ENCODE measurements at places on chromosomes 12 and 14.

DNA sequence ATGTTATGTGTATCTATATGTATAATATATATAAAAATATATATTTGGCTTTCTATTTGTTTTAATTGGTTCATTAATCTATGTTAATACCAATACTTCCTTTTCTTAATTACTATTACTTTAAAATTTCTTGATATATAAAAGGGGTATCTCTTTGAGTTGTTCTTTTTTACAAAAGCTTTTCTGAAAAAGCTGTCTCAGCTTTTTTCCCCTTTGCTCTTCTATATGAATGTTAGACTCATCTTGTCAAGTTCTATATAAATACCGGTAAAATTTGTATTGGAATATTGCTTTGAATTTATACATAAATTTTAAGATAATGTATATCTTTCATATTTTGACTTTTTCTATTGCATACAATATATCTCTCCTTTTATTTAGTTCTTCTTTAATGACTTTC is 139.8 kb upstream of the FOXG1 start:
- DNase-seq, result no peak

DNA sequence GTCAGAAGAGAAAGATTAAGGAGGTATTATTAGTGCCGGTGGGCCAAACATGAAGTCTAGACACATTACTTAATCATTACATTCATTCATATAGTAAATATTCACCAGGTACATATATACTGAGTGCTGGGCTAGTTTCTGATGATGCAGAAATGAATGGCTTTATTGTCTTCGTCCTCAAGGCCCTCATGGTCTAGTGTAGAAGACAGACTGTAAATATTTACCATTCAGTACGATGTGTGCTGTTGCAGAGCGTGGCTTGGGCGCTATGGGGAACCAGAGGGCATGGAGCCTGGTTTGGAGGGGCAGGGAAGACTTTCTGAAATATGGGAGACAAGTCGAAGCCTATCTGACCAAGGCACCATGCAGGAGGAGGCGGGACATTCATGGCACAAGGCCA is 37.0 kb upstream of the TCL1B start:
- no peak for DNase-seq

DNA sequence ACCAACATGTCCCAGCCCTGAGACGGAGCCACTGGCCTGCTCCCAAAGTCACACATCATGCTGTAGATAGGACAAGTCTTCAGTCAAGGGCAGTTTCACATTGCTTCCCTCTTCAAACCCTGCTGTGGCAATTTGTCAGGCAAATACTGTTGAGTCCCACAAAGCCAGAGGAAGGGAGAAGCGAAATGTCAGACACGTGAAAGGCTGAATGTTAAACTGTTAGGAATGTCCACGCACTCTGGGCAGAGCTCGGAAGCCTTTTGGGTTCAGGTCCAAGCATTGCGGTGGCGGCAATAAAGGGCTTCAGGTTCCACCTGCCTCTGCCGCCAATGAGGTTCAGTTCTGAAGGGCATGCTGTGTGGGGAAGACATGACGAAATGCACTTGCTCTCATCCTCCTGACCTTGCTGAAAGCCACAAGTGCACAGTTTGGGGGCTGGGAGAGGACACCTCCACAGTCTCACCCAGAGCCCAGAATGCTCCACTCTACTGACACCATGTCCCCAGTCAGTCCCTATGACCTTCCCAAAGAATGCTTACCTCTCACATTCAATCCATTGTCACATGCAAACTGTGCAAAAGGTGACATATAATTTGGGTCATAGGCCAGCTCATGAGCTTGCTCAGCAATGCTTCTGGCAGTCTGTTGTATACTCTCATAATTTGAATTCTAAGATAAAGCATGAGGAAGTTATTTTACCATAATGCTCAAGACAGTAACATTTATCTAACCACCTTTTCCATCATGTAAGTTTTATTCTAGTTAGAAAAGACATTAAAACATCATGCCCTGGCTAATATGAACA is 35.7 kb downstream of the RAD9B start:
- DNase-seq, result peak; percentile 93

GRCh38 chr14:76615331-76615730 is 145.9 kb upstream of the VASH1 start:
- no peak for DNase-seq

DNA sequence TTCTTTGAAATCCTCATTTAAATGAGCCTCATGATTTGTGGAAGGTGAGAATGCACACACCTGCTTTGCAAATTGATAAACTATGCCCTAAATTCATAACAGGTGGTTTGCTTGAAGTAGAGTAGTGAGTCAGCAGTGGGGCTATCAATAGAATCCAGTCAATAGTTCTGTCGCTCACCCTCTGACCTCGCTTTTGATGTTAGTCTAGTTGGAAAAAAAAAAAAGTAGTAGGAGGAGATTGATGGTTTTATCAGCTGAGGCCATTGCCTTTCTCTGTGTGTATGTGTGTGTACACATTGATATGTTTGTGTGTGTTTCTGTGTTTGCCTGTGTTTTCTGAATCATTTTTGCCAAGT is 267.3 kb downstream of the SNAPC1 start:
- no peak for DNase-seq

- DNase-seq, result no peak
Measured at GRCh38 chr12:122374707-122375106, 47.8 kb downstream of the CLIP1 start.

- DNase-seq, result no peak
Measured at GRCh38 chr14:47150267-47150666, 498.7 kb upstream of the RPL10L start.

- no peak for DNase-seq
Measured at GRCh38 chr14:92563359-92563758, 49.8 kb downstream of the RIN3 start.

- DNase-seq, result peak; percentile 24
Measured at GRCh38 chr12:50275556-50275955, 7.8 kb downstream of the LIMA1 start.

- DNase-seq, result no peak
Measured at GRCh38 chr12:55957106-55957859, 8.6 kb downstream of the PMEL start.

DNA sequence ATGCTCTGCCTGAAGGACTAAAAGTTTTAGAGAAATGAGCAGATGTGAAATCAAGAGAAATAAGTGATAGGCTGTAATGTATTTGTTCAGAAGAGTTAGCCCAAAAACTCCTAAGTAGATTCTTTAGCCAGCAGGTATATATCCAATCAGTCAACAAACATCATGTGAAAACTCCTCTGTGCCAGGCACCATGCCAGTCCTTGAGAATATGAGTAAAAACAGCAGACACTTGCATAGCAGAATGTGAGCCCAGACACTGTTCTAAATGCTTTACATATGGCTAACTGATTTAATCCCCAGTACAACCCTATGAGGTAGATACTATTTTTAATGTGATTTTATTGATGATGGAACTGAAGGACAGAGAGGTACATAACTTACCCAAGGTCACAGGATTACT is 329.8 kb downstream of the PAWR start:
- no peak for DNase-seq

DNA sequence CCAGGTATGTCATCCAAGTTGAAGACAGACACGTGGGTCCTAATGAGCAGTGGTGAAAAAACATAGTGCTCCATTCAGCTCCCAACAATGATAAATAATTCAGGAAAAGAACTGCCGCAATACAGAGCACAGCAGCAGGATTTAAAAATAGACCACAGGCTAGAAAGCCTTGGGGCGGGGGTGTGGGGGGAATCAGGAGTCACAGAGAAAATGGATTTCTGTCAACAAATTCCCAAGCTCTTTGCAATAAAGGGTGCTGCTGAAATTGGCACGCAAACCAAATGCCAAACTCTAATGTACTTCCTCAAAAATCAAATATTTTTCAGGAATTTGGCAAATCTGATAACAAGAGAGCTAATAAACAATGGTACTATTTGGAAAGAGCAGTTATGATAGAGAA is 58.6 kb downstream of the R3HDM2 start:
- no peak for DNase-seq

GRCh38 chr12:67921286-67921685 is 68.0 kb upstream of the IFNG-AS1 start:
- peak; percentile 47 for DNase-seq

GRCh38 chr14:84826294-84826693 is 703.6 kb upstream of the FLRT2 start:
- peak; percentile 64 for DNase-seq

GRCh38 chr12:113464852-113465719 is 6.6 kb downstream of the LHX5 start:
- no peak for DNase-seq

- DNase-seq, result peak; percentile 44
Measured at GRCh38 chr12:18158774-18159557, 69.0 kb upstream of the RERGL start.

- DNase-seq, result no peak
Measured at GRCh38 chr12:124501827-124502226, 65.6 kb downstream of the NCOR2 start.
